ENCODE measurements at places on chromosomes 16 and 17.

DNA sequence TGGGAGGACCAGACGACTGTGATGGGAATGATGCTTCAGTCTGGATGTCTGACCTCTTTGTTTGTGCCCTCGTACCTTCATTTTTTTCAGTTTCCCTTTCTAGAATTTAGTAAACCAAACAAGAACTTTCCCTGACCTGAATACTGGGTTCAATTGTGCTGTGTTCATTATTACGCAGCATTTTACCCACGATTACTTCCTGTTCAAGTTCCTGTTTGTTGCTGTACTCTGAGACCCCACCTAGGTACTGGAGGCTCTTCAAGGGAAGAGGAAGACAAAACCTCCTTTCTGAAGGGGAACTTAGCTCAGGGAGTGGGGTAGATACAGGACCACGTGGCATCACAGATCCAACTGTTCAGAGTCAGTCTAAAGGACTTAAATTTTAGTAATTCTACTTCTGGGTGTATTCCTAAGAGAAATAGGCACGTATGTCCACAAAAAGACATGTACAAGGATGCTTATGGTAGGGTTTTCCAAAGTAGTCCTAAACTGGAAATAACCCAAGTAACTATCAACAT lies 9.2 kb upstream of the PRKCB start:
- DNase-seq = no peak

- peak; percentile 1 for DNase-seq
These were observed 18.6 kb downstream of the CD300LB start for GRCh38 chr17:74512624-74513091.

GRCh38 chr17:9529033-9529700 lies 46.5 kb downstream of the STX8 start:
- peak; percentile 12 for DNase-seq

DNA sequence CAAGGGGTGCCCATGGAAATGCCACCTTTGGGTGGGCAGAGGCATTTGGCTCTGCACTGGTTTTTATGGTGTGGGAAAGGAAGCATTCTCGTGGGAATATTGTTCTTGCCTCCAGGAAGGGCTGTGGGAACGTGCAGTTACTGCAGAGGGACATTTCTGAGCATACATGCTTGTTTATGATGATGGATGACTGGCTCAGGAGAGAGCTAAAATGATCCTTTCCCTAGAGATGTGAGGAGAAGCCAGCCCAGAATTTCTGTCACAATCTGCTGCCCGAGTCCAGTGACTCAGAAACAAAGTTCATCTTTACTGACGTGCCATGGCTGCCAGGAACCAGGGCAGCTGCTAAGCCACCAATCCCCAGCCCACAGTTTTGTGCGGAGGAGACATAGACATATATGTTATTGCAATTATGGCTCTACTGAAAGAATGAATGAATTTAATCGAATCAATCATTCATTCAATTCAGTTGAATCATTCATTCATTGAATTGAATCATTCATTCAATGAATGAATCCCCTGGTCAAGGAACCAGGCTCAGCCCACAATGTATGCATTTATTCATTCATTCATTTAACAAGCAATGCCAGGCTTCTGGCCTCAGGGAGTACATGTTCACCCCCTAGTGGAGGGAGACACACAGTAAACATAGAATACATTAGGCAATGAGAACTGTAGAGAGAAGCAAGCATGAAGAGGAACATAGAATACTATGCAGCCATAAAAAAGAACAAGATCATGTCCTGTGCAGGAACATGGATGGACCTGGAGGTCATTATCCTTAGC lies 414.4 kb upstream of the HSBP1 start:
- no peak for DNase-seq

DNA sequence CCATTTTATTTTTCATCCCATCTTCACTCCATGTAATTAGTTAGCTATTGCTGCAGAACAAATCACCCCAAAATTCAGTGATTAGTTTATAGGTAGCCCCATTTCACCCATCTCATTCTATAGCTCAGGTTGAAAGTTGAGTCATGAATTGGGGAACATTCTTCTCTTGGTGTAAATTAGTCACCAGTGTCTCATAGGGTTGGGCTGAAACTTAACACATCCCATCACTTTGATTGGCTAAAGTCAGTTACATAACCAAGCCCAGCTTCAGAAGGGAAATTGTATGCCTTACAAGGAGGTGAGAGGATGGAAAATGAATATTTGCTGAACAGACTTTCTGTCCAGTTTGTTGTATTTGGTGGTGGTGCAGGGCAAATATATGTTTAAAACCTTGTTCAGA lies 477.5 kb downstream of the WWOX start:
- DNase-seq = no peak

- DNase-seq = no peak
These were observed 157.8 kb downstream of the HS3ST3B1 start for GRCh38 chr17:14458724-14459123.

DNA sequence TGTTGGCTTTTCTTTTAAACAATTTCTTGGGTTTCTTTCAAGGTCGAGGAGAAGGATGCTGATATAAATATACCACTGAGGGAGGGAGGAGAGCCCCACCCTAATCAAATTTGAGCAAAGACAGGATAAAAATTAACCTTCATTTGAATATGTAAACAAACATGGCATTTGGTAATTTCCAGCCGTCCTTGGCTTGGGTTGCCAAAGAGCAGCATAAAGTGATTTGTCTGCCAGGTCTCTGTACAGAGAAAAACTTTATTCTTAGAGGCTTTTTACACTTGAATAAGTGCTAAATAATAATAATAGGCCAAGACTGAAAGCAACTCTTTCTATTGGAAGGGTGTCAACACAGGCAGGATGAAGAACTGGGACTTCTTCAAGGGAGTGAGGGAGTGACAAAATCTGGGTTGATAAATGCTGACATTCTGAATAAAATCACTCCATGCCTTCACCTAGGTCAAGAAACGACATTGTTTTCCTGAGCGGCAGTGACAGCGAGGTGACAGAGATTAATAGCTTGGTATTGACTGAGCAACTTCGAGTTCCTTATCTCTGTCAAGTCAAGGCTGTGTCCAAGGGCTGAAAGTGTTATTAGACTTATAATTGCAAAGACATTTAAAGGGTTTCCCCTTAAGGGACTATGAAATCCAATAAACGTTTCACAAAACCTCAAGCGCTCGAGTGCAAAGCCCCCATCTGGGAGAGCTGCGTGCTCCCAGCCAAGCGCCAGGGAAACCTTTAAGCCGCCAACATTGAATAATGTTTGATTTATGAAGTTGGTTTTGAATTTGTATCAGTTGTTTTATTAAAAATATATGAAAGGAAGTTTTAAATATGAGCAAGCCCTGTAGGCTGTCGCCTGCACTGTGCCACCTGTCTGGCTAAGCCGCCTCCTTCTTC lies 269.5 kb upstream of the N4BP1 start:
- DNase-seq = no peak

GRCh38 chr17:77667478-77667877 lies 291.0 kb upstream of the TNRC6C start:
- DNase-seq = no peak

GRCh38 chr16:89742948-89743347 lies 21.6 kb downstream of the ZNF276 start:
- DNase-seq = no peak

DNA sequence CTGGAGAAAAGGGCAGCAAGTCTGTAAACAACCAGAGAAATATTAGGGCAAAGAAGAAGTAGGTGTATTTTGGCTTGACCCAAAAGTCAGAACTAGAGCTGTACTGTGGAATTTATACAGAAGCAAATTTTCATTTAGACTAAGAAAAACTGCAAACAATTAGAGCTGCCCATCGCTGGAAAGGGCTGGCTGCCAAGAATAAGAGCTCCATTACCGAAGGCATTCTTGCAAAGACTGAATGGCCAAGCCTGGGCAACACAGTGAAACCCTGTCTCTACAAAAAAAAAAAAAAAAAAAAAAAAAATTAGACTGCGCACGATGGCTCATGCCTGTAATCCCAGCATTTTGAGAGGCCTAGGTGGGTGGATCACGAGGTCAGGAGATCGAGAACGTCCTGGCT lies 53.9 kb upstream of the TMC5 start:
- DNase-seq = no peak

DNA sequence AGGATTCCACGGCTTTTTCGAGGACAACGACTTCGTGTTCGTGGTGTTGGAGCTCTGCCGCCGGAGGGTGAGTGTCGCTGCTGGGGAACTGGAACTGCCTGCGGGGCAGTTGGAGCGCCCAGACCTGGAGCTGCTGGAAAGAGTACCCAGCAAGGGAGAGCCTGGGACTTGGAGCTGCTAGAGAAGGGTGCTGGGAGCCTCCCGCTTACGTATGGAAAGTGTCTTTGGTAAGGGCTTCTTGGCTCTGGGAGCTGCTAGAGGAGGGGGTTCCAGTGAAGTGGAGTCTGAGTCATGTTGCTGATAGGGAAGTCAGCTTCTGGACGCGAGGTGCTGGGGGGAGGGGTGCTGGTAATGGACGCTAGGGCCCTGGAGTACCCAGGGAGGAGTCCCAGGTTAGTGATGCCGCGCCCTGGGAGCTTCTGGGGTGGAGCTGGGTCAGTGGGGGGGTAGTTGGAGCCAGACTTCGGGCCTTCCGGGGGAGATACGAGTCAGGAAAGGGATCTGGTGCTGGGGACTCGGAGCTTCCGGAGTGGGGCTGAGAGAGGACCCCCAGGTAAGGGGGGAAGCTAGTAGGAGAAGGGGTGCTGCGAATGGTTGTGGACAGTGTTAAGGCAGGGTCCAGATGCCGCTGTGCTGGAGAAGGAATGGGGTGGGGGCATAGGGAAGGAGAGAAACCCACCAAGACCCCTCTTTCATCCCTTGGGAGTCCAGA lies 741 bp downstream of the PLK1 start:
- no peak for DNase-seq

DNA sequence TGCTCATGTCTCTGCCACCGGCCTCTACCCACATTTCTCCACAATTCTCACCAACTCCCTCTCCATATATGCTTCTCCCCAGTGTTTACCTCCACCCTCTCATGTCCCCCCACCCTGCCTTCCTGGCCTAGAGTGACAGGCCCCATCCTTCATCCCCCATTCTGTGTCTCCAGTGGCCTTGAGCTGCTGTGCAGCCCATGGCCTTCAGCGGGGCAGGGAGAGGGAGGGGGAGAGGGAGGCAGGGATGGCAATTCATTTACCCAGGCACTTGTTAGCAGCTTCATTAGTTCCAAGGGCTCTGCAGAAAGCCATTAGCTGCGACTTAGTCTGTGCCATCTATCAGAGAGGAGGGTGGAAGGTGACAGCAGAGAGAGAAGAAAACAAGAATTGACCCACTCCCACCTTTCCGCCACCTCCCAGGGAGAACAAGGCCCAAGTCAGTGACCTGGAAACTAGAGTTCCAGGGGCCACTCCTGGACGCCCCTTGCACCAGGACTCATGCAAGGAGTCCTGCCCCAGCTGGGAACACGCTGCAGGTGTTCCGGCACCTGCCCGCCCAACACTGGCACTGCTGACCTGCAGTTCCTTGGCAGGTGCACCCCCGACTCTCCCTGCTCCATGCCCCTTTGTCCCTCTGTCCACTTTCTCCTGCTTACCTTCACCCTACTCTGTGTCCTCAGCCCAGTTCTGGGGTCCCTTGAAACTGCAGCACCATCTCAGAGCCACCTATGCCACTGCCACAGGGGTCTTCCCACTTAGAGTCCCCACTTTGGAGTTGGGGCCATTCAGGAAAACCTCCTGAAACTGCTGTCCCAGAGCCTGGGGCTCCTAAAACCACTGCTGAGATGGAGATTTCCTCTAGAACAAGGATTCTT lies 23.5 kb upstream of the PYY start:
- DNase-seq = no peak

DNA sequence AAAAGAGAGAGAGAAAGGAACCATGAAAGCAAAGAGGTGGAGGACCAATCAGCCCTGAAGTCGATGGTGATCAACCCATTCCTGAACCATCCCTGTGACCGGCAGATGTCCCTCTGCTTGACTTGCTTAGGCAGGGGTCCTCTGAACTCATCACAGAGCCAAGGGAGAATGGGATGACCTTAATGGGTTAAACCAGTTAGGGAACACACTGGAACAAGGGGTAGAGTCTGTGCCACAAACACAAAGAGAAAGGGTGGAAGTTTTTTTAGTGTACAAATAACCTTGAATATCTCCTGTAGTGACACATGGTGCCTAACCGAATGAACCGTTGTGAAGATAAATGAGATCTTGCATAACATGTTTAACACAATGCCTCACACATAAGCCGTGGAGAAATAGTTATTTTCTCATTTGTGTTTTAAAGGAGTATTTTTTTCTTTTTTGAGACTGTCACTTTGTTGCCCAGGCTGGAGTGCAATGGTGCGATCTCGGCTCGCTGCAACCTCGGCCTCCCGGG lies 11.2 kb downstream of the NAA60 start:
- no peak for DNase-seq

DNA sequence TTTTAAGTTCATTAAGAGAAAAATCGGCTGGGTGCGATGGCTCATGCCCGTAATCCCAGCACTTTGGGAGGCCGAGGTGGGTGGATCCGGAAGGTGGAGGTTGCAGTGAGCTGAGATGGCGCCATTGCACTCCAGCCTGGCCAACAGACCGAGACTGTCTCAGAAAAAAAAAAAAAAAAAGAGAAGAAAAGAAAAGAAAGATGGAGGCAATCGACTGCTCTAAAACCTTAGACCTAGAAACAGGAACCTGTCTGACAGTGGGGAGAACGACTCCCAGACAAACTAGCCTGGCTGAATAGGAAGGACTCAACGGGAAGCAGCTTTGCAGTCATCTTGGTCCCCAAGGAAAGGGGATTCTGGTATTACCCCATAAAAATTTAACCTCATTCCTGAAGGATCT lies 13.7 kb downstream of the MRC2 start:
- DNase-seq = no peak

GRCh38 chr16:81478876-81479511 lies 34.4 kb downstream of the CMIP start:
- no peak for DNase-seq

GRCh38 chr17:58228679-58229078 lies 9.6 kb upstream of the MKS1 start:
- no peak for DNase-seq

GRCh38 chr16:84119368-84119767 lies 2.6 kb upstream of the MBTPS1 start:
- no peak for DNase-seq

DNA sequence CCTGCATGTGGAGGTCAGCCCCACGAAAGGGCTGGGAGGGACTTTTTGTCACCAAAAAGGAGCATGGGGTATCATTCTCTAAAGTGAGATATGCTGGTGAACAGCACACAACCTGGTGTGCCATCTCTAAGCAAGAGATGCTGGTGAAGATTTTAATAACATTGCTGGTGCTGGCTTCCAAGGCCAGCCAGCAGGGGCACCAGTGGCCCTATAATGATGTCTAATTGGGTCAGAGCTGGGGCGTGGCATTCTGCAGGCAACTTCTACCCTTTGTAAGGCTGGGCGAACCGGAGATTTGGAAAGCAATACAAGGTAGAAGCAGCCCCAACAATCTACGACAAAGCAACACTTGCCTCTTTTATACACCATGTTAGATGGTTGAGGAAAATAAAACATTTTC lies 16.8 kb downstream of the SDR42E1 start:
- DNase-seq = no peak

- DNase-seq = peak; percentile 65
These were observed 1.9 kb upstream of the YBX2 start for GRCh38 chr17:7296189-7296861.

GRCh38 chr17:39231591-39232551 lies 6.1 kb upstream of the STAC2 start:
- peak; percentile 21 for DNase-seq

GRCh38 chr16:77306075-77306474 lies 106.9 kb downstream of the SYCE1L start:
- DNase-seq = no peak

GRCh38 chr17:20010099-20010863 lies 1.1 kb downstream of the SPECC1 start:
- peak; percentile 63 for DNase-seq

GRCh38 chr17:49656247-49656646 lies 21.6 kb downstream of the SPOP start:
- DNase-seq = no peak
